ENCODE measurements at places on chromosomes 1 and 21. TPM values are rescaled to one million over a fixed set of nuclear protein-coding genes. Genes with fewer than 3 reads are reported as not detected.

TLR5 gene
- polyA plus RNA-seq, result 6.4 TPM

NT5C1A gene
- 6.4 TPM for polyA plus RNA-seq

SERTAD4 gene
- 16.6 TPM for polyA plus RNA-seq

AKT3 gene
- 21.6 TPM for polyA plus RNA-seq

SPRR2A gene
- not detected for polyA plus RNA-seq

TFF3 gene
- polyA plus RNA-seq, result 0.54 TPM

CHRNB2 gene
- polyA plus RNA-seq, result 0.26 TPM

GRCh38 chr1:19478322-19478721 is 7.0 kb downstream of the CAPZB start:
- no peak for DNase-seq

- no peak for DNase-seq
Observed at GRCh38 chr1:19852036-19852435, 30.2 kb upstream of the OTUD3 start.

- DNase-seq, result no peak
Observed at GRCh38 chr1:29349871-29350491, 113.7 kb downstream of the PTPRU start.

GRCh38 chr1:240500647-240501046 is 111.3 kb downstream of the GREM2 start:
- DNase-seq, result no peak

DNA sequence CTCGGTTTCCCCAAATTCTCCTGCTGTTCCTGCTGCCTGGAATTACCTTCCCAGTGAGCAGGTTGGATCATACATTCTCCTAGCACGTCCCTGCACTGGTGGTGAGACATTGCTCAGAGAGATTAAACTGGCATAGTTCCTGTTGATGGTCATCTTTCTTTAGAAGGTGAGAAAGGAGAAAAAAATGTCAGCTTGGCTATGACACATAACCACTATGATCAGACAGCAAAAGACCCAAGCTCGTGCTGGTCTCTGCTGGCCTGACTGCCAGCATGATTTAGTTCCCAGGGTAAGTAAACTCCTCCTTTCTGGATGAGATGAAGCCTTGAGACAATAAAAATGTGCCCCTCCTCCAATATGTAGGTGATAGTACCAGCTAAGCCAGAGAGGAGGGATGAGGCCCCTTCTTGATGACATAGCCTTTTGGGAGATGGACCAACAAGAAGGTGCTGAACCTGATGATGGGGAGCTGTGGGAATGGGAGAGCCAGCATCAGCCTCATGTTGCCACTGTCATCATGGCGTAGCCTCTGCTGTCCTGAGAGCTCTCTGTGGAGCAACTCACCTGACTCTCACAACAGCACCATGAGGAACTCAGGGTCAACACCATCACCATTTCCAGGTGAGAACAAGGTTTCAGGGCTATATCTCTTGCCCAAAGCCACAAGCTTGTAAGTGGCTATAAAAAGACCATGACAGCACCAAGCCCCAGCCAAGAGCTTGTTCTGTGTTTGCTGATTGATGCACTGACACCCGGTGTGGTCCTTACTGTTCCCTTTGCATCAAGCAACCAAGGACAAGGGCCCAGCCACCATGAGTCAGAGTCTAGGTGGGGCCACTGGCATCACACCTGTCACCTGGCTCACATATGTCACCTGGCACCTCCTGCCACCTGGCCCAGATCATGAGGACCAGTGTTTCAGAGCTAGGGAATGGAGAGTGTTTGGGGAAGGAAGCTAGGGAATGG is 200.0 kb downstream of the MATN1 start:
- peak; percentile 85 for DNase-seq

GRCh38 chr1:62840555-62840954 is 56.6 kb downstream of the ATG4C start:
- no peak for DNase-seq

- no peak for DNase-seq
Observed at GRCh38 chr1:181184621-181185020, 96.1 kb downstream of the IER5 start.

- no peak for DNase-seq
Observed at GRCh38 chr1:241860922-241861321, 12.9 kb downstream of the EXO1 start.

- no peak for DNase-seq
Observed at GRCh38 chr1:231684356-231685244, 58.0 kb downstream of the DISC1 start.

- no peak for DNase-seq
Observed at GRCh38 chr1:88239205-88239604, 444.9 kb upstream of the PKN2 start.

DNA sequence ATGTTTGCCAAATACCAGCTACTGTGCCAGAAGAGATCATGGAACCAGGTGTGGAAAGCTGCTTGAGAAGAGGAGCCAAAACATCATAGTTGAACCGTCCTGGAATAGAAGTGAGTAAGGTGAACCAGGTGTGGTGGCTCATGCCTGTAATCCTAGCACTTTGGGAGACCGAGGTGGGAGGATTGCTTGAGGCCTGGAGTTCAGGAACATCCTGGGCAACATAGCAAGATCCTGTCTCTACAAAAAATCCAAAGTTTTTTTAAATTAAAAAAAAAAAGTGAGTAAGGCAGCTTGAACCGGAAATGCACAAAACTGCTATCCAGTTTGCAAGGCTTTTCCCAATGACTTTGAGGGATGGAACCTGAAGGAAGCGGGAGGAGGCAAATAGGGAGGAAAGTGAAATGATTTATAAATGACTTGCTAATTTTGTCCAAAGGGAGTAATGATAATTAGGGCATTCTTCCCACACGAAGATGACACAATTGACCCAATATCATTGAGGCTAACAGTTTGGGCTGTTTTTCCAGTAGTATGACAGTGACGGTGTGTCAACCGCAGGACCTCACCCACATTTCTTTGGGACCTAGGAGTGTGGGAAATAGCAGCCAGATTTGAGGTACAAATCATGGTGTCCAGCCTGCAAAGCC is 1.5 kb upstream of the CNN3 start:
- DNase-seq, result no peak

- no peak for DNase-seq
Observed at GRCh38 chr1:205592443-205593003, 39.3 kb downstream of the ELK4 start.

DNA sequence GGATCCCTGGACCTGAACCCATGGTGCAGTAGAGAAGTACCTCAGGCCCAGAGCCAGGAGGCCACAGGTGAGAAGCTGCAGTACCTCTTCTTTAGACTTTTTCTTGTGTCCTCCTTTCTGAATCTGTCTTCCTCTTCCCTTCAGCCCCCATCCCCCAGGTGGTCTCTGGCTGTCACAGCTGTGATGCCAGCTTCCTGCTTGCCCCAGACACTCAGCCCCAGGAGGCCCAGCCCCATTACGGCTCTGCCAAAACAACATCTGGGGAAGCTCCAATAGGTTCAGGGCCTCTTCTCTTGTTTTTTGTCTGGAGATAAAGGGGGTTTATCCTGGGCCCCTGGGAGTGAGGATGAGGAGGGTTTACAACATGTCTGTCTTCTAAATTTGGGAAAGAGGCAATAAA is 9.5 kb upstream of the BTG2 start:
- no peak for DNase-seq

DNA sequence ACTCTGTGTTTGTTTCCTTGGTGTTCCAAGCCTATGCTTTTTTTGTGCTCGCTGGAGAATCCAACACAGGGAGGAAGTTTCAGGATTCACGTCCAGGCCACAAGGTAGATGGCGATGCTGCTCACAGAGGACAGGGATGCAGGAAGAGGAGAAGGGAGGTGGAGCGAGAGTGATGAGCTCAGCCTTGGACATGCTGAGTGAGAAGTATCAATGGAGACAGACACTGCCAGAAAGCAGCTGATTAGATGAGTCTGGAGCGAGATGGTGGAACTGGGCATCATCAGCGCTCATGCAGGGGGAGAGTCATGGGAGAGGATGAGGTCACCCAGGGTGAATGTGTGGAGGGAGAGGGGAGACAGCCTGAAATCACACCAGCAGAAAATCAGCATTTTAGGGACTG is 110.0 kb downstream of the GLUL start:
- DNase-seq, result peak; percentile 38

Measured in muscle of back (tissue), 13 donors.